Dermis blood vessel endothelial cell (primary cell): ENCODE measurements at places on chromosomes 3 and 15.

DNA sequence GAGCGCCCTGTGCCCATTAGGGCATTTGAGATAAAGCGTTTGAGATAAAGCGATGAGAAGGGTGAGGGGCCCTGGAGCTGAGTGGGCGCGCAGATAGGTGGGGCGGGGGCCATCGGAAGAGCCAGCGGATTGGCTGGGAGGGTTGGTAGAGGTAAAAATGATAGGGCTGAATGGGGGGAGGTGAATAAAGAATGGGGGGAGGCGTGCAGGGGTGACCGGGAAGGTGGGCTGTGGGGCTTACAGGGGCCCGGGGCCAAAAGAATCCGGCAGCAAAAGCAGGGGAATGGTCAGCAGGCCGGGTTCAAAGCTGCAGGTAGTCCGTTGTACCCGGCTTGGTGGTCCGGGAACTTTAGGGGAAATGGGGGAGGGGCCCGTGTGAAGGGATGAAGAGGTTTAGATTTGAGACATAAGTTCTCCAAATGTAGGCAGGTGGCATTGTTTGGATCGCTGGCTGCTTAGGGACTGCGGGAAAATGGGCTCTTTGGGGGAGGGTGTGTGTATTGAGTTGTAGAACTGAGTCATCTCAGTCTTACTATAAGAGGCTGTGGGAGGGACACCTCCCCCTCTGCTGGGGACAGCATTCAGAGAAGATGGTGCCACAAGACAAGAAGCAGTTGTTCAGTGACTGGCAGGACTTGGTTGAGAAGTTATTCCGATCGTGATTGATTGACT lies 610 bp downstream of the ARID3B start:
- peak; percentile 68 for DNase-seq

GRCh38 chr3:40054568-40055222 lies 245.3 kb downstream of the MYRIP start:
- no peak for DNase-seq

- DNase-seq: no peak
Measured at GRCh38 chr3:89635137-89635536, 527.7 kb downstream of the EPHA3 start.

DNA sequence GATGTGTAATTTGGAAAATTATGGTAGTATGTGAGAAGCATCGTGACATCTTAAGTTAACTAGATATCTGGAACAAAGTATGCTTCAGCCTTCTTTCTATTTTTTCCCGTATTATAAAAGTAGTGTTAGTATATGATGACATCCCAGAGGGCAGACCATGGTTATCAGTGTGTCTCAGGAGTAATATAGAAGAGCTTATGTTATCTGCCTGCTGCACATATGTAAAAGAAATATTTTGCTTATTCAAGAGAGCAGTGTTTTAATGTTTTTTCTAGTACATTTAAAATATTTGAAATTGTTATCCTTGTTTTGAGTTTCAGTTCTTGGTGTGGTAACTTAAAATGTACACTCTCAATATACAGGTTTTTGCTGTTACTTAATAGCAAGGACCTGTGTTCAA lies 24.1 kb downstream of the PLCL2 start:
- no peak for DNase-seq

- DNase-seq: no peak
Measured at GRCh38 chr3:157104928-157105652, 54.9 kb downstream of the CCNL1 start.

DNA sequence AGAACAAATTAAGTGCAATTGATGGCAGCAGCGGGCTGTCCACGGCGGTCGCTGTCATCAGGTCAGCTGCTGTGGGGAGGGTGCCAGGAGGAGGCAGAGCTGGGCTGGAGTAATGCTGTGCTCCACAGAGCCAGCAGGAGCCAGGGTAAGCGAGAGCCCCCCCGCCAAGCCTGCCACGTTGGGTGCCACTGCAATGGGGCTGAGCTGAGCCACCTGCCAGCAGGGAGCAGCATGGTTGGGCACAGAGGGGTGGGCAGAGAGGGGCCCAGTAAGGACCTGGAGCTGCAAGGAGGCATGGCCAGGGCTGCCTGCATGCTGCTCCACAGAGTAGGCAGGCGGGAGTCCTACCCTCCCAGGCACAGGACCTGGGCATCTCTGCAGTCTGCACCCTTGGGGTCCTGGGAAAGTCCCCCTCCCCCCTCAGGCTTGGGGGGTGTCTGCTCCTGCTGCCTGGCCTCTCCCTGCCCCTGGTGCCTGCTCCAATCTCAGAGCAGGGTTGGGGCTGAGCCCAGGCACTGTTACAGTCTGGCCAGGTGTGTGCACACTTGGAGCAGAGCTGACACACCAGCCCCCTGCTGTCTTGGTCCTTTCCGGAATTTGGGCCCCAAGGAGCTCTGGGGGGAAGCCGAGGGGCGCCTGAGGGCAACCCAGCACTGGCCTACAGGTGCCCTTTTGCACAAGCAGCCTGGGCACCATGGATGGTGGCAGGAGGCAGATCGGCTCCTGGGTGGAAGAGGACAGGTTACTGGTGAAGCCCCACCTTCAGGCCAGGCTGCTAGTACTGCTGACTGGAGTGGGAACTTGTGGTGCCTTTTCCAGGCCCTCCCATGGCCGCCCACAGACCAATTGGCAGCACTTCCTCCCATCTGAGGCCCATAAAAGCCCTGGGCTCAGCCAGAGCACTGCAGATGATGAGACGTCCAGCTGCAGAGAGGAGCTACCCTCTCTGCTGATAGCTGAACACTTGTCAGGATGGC lies 8.5 kb upstream of the PIAS1 start:
- DNase-seq: no peak

GRCh38 chr15:91966194-91966552 lies 112.7 kb downstream of the SLCO3A1 start:
- no peak for DNase-seq

- DNase-seq: no peak
Measured at GRCh38 chr3:195893516-195893915, 14.8 kb downstream of the TNK2 start.

DNA sequence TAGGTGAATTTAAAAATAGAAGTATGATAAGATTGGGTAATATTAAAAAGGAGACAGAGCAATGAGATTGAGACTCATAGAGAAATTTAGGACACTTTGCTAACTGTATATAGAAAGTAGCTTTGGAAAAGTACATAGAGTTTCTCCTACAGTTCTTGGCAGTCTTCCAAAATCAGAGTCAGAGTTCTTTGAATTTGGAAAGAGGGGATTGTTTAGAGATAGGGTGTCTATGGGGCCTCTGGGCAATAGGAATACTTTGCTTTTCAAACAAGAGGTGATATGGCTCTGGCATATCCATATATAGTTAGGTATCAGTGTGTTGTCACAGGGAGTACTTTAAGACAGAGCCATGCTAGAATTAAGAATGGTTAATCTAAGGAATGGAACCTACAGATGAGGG lies 477.1 kb upstream of the KCNMB2 start:
- DNase-seq: no peak

DNA sequence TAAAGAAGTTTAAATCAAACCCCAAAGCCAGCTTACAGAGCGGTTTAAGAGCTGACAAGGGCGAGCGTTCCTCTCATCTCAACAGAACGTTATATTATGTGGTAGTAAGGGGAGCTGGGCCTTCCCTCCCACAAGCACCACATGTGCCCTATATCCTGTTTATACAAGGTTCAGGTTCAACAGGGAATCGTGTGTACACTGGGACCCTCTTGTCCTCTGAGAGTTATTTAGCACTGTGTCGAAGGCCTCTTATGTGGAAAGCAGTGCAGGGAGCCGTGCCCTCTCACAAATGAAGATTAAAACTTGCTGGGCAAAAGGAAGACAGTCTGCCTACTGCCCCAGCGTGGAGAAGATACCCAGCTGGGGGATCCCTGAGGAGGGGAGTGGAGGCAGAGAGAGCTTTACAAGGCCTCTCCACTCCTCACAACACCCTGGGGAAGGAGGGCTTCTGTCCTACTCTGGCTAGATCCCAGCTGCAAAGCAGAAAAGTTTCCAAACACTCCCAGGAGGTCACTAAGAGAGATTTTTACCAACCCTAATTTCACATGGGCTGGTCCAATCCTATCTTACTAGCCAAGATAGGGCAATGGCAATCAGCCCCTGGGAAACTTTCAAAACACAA lies 2.9 kb downstream of the TLE3 start:
- DNase-seq: peak; percentile 27

GRCh38 chr15:35115155-35115725 lies 30.1 kb upstream of the NANOGP8 start:
- DNase-seq: no peak

DNA sequence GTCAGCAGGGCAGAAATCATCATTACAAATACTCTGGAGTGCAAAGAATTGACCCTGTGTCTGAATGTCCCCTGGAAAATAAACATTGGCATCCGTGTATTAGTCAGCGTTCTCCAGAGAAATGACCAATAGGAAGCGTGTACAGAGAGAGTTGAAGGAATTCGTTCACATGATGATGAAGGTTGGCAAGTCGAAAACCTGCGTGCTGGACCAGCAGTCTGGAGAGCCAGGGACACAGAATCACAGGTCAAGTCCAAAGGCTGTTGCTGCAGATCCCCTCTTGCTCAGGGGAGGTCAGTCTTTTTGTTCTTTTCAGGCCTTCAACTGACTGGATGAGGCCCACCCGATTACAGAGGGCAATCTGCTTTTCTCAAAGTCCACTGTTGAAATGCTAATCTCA lies 16.6 kb downstream of the GP9 start:
- DNase-seq: peak; percentile 83

DNA sequence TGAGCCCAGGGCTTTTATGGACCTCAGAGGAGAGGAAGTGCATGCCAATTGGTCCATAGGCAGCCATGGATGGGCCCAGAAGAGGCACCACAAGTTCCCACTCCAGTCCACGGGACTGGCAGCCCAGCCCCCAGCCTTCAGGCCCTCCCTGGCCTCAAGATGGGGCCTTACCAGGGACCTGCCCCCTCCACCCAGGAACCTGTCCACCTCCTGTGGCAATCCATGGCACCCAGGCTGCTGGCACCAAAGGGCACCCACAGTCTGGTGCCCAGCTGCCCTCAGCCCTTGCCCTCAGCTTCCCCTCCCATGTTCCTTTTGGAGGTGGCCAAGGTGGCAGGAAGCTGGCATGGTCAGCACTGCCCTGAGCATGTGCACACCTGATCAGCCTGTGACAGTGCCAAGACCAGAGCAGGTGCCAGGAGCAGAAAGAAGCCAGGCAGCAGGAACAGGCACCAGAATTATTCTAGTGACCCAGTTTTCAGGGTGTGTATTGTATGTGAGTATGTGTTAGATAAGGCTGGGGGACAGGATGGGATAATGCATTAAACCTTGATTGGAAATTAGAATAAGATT lies 415.0 kb downstream of the NTRK3 start:
- no peak for DNase-seq

- DNase-seq: no peak
Measured at GRCh38 chr3:30501526-30501925, 104.9 kb upstream of the TGFBR2 start.

- DNase-seq: no peak
Measured at GRCh38 chr3:138747225-138747624, 87.5 kb downstream of the PIK3CB start.

- peak; percentile 83 for DNase-seq
Measured at GRCh38 chr15:63157891-63158431, 684 bp upstream of the RPS27L start.

DNA sequence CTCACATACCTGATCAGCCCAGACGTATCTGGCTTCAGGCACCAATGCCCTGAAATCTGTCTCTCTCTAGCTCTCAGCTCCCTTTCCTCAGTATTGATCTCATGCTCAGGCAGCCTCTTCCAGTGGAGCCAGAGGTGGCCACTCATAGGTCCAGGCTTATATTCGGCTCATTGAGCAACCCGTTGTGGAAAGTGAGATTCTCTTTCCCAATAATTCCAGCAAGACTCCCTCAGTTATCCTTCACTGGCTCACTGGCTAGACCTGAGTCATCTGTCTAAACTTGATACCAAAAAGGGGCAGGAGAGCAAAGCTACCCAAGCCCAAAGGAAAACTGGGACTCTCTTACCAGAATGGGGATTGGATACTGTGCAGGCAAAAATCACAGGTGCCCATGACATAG lies 33.4 kb upstream of the FRMD4B start:
- no peak for DNase-seq
